ENCODE measurements at places on chromosomes 5 and 9.

DNA sequence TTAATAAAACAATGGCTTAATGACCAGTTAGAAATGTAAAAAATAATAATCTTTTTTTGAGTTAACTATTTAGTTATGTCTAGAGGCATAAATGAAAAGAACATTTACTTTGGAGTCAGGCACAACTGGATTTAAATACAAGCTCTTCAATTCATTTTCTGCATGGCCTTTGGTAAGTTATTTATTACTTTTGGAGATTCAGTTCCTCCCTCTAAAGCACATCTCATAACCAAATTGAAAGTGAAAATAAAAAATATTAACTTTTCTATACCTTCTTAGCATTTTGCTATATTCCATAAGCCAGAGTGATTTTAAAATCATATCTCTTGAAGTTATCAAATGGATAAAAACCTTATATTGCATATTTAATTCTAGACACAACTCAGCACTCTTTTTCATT is 434.9 kb upstream of the SMARCA2 start:
- no peak for DNase-seq

DNA sequence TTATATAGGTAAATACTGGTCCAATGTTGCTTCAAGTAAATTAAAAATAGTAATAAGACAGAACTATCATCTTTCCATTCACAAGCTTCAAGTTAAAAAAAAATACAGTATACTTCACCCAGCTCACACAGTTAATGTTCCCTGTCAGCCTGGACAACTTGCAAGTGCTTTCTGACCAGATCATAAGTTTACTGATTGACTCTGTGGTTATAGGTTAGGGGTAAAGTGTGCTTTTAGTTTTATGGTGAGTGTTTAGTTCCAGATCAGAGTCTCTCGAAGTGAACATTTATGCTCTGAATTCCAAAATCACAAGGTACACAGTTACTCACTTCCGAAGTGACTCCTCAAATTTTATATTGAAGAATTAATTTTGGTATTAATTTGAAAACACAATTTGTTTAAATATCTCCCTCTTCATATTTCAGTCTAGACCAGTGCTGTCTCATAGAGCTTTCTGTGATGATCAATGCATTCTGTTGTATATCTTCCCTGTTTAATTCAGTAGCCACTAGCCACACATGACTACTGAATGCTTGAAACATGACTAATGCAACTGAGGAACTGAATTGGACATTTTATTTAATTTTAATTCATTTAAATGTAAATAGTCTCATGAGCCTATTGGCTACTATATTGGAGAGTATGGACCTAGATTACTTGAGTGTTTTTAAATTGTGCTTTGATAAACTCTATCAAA is 90.7 kb downstream of the MEF2C start:
- DNase-seq: no peak

DNA sequence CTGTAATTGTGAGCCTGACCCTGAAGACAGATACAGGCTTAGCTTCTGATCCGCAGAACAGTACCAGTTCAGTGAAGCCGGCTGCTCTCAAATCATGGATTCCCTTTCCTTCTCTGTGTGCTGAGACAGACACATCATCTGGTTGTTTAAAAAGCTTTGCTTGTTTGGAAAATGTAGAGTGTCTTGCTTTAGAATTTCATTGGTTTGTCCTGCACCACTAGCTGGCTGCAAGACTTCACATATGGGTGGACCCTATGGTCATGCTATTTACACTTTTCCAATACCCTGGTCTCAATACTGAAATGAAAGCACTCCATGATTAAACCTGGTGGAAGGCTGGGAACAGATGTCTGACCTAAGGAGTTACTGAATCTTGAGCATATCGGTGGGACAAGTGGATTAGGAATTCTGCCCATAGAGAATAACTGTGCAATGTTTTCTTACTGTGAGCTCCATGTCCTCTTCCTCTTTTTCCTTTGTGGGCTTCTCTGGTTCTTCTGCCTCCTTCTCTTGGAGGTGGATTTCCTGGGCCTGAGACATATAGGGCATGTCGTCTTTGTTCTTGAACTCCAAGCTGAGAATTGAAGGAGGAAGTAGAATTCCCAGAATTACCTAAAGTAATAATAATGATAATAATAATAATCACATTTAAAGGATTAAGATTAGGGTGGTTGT is 201.1 kb upstream of the KLF9 start:
- no peak for DNase-seq

DNA sequence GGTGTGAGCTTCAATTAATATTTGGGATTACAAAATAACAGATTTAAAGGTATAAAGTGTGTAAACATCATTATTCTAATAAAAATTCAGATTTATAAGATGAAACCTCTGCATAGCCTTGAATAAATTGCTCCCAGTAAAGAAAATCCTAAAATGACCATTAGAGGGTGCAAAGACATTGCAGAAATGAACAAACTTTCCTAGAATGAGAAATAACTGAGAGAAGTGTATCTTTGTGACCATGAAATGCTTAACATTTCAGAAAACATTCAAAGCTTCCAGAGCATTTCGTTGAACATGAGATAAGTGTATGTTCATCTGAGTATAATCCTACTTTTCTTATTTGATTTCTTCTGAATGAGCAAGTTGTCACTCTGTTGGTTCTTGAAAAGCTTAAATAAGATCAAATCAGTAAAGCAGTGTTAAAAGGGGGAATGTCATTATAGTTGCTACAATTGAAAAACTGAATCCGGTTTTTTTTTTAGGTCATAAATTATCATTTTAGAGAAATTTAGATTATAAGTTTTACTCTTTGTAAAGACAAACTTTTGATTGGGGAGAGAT is 24.7 kb upstream of the NUDT12 start:
- no peak for DNase-seq

GRCh38 chr9:91382298-91382697 is 20.6 kb upstream of the AUH start:
- DNase-seq: no peak

GRCh38 chr5:158159621-158160020 is 300.7 kb upstream of the CLINT1 start:
- no peak for DNase-seq
